Large intestine (tissue), 12 donors: ENCODE measurements at places on chromosomes 7 and 10. TPM values are rescaled to one million over a fixed set of nuclear protein-coding genes. Genes with fewer than 3 reads are reported as not detected.

Gene UNCX
- polyA plus RNA-seq, result not detected

Gene EIF5AL1
- polyA plus RNA-seq, result 0.39 TPM

Gene RBP3
- polyA plus RNA-seq, result 0.06 TPM

Gene OR2A1
- polyA plus RNA-seq, result 0.94 TPM

Gene CRHR2
- 0.31 TPM for polyA plus RNA-seq

Gene HHEX
- 7.1 TPM for polyA plus RNA-seq

Gene AGAP9
- polyA plus RNA-seq, result 59.1 TPM

Gene MNX1
- polyA plus RNA-seq, result 14.5 TPM

Gene EDRF1
- 29.4 TPM for polyA plus RNA-seq

Gene NKX2-3
- 22.1 TPM for polyA plus RNA-seq

Gene DHX32
- 37.2 TPM for polyA plus RNA-seq

Gene OPN4
- polyA plus RNA-seq, result not detected

Gene CHN2
- 33.6 TPM for polyA plus RNA-seq

Gene TUBAL3
- 33.9 TPM for polyA plus RNA-seq

Gene CH25H
- polyA plus RNA-seq, result 4.2 TPM

Gene BAG3
- polyA plus RNA-seq, result 12.3 TPM

Gene GOLGA7B
- polyA plus RNA-seq, result 3.9 TPM

Gene GRM8
- 0.04 TPM for polyA plus RNA-seq

Gene TMEM72
- 0.31 TPM for polyA plus RNA-seq

Gene SRRM3
- 5.8 TPM for polyA plus RNA-seq

Gene ZNF485
- polyA plus RNA-seq, result 7.2 TPM

Gene MSMB
- polyA plus RNA-seq, result 0.25 TPM

Gene CHST12
- 10.9 TPM for polyA plus RNA-seq

Gene PARP12
- polyA plus RNA-seq, result 49.0 TPM

Gene PRR15
- polyA plus RNA-seq, result 70.8 TPM

Gene RBM20
- 0.96 TPM for polyA plus RNA-seq
